ENCODE measurements at places on chromosomes 6 and 20.

DNA sequence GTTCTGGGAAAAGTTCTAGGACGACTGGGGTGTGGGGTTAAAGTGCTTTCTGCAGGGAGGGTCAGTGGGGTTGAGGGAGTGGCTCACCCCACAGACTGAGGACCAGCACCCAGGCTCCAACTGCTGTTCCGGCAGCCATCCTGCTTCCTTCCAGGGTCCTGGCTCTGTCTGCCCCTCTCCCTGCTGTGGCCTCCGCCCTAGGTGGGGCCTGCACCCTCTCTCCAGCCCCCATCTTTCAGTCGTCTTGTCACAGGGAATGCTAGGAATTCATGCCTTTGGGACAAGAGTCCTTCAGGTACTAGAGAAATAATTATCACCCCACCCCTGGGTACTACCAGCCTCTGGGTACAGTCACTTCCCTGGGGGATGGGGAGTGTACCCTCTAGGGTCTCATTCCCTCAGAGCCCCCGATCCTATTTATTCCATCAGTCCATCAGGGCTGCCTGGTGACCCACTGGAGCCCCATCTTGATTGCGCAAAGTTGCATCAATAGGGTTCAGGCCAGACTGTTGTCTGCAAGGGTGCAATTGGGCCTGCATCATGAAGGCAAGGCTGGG lies at the start of gene AGER:
Gene AGER (minus strand): TSS at position 170 of the 557 bp plus-strand sequence. CDS start 31 bp downstream, at position 139.
- DNase-seq = no peak

DNA sequence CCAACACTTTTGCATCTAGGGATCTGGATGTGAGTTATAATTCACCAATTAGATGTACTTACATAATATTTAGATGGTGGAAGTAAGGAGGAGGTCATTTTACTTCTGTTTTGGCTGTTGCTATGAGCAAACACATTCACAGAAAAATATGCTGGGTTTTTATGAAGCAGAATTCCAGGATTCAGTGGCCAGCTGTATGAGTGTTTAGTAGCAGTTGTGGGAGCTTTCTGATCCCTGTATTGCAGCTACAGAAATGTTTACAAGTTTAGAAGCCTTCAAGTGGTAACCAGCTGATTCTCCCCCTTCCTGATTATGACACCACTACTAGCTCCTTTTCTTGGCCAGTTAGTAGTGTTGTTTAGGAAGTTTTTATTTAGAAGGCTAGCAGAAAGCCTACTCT lies 177.0 kb downstream of the TENT5A start:
- DNase-seq = no peak

DNA sequence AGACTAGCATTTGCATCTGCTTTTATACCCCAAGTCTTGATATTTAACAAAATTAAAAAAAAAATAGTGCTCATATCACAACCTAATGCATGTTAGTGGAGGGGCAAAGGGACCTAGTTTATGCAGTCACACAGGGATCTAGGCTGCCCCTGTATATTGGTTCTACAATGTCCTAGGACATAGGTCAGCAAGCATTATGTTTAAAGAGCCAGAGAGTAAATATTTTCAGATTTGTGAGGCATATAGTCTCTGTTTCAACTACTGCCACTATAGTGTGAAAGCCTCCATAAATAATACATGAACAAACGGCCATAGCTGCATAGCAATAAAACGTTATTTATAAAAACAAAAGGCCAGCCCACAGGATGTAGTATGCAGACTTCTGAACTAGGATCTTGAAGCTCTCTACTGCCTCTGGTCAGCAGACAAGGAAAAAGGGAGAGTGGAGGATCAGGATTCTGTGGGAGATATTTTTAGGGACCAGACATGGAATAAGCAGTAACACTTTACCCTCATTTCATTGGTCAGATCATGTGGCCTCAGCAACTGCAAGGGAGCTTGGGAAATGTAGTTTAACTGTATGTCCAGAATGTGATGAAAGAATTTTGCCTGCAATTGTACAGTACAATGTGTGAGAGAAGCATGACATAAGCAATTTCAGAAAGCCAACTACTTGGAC lies 414.2 kb upstream of the SPTLC3 start:
- DNase-seq = no peak

- DNase-seq = no peak
Observed at GRCh38 chr6:116278854-116279231, 887 bp downstream of the TSPYL1 start.

- DNase-seq = peak; percentile 32
Observed at GRCh38 chr6:166540631-166541331, 45.7 kb downstream of the RAMACL start.

GRCh38 chr6:18350712-18351111 lies 36.4 kb upstream of the RNF144B start:
- no peak for DNase-seq

DNA sequence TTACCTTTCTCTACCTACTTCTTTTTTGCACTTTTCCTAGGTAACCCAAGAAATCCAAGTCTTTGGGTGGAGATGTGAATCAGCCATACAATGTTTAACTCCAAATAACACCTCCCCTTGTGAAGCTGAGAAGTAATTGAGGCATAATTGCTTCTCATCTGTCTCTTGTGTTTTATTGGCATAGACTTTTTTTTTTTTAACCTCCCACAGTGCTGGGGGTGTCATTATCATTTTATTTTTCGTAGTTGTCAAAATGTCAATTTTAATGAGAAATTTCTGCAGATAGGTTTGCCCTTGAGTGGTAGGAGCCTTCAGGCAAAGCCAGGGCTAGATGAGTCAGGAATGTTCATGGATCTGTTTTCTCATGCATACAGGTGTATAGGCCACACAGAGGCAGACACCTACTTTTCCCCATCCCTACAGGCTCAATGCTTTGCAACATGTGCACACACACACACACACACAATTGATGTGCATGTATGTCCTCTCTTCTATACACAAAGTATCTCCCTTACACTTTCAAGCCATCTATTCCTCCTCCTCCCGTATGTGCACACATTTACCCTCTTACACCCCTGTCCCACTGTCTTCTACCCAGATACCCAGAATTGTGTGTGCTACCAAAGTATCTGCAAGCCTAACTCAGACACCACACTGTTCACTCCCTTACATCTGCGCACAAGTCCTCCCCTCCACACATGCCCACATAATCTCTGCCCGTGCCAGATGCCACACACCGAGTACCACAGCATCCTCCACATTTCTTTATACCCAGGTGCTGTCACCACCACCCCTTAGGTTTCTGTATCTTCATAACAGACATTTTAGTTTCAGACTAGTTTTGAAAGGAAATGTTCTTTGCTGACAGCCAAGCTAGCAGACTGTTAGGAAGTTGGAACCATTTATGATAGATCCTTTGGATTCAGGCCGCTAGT lies 22.0 kb downstream of the RALY start:
- no peak for DNase-seq

DNA sequence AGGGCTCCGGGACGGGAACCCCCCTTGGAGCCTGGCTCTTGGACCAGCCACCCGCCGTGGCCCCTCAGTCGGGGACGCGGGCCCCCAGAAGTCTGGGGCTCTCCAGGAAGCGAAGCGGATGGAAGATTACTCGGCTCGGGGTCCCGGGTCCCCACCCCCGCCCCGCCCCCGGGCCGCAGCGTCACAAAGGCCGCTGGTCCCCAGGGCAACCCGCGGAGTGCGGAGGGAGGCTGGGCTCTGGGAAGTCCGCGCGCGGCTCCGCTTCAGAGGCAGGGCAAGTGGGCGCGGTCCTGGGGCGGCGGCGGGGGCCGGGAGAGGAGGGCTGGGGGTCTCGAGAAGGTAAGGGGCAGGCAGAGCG lies at the start of gene FNDC11:
Gene FNDC11 (plus strand): TSS at position 227 of the 358 bp plus-strand sequence. CDS start 1,505 bp downstream, outside the sequence.
- DNase-seq = peak; percentile 25

DNA sequence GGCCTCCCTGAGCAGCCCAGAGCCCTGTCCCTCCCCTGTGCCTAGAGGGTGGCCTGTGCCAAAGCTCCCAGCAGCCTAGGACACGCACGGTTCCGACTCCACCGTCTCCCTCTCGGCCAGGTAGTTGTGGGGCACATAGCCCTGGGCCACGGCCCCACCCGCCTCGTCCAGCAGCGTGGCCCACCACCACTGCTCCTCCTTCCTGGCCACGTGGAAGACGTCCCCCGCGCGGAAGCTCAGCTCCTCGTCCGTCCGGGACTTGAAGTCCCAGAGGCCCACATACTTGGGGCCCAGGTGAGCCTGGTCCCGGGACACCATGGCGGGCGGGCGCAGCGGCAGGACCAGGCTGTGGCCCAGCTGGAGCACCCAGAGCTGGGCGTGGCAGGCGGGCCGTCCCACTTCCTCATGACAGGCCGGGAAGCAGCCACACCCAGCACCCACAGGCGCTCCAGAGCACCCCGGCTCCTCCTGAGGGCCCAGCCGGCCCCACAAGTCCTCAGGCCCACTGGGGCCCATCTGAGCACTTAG lies at the start of gene PTK6:
Gene PTK6 (minus strand): TSS at position 380 of the 528 bp plus-strand sequence. CDS start 62 bp downstream, at position 318.
- DNase-seq = no peak

DNA sequence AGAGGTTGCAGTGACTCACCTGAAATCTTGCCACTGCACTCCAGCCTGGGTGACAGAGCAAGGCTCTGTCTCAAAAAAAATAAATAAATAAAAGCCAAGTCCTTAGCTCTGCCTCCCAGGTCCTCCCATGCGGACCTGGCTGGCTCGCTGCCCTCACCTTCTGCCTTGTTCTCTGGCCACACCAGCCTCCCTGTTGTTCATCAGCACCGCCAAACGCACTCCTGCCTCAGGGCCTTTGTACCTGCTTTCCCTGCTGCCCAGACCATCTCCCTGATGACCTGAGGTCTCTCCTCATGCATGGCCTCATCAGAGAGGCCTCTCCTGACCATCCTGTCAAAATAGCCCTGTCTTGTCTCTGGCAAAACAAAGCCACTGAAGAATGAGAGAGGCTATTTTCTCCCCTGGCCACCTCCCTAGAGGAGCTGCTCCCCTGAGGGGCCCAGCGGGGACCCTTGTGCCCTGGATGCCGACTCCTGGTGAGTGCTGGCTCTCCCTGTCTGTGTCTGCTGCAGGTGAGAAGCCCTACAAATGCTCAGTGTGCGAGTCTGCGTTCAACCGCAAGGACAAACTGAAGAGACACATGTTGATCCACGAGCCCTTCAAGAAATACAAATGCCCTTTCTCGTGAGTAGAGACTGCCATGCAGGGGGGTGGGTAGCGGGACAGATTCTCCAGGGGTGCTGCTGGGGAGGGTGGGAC lies 22.6 kb upstream of the CHMP4B start:
- no peak for DNase-seq

DNA sequence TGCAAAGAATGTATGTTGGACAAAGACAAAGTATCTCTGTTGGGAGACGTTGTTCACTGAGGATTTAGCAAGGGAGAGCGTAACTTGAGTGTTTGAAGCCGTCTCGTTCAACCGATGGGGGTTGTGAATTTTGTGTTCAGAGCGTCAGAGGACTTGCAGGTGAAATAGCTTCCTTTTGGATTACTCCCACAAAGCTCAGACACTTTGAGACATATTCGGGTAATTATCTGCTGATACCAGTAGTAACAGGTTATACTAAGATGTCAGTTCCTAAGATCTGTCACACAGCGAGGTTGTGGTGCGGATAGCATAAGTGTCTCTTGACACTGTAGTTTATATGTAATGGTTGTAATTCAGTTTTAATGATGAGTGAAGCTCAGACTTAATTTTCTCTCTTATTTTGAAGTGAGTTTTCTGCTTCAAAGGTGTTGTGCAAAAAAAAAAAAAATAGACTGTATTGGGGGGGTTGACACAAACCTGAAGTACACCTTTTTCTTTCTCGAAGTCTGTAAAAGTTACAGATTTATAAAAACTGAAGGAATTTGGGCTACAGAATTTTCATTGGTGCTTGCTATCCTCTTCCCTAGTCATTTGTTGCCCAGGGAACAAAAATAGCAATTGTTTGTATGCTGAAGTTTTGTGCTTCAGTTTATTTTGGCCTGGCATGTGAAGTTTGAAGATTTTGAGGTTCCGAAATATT lies 1.7 kb downstream of the ASXL1 start:
- no peak for DNase-seq

GRCh38 chr6:113686049-113686448 lies 171.1 kb upstream of the MARCKS start:
- no peak for DNase-seq

DNA sequence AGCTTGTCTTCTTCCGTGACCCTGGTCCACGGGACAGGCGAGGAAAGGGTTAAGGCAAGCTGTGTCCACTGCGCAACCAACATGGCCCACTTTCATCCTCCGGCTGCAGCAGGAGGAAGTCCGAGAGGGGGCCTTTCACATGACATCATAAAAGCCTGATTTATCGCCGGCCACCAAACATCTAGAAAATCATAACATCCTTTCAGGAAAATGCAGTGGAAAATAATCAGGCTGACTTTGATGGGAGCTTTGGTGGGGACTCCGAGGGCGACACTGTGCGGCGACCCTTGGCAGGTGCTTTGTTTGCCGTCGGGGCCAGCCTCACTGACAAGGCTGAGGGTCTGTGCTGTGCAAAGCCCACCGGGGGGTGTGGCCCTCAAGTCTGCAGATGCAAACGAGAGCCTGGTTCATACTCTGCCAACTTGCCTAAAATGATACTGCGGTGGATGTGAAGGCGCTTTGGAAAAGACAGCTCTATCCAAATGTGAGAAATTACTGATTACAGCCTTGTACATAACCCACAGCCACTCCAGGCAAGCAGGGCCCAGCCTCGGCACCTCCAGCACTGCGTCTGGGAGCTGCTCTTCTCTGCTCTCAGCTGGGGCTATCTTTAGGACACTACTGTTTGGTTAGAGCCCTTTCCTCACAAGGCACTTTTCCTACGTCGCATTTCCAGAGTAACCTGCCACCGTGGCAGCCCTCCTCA lies 25.7 kb downstream of the FOXC1 start:
- DNase-seq = no peak

DNA sequence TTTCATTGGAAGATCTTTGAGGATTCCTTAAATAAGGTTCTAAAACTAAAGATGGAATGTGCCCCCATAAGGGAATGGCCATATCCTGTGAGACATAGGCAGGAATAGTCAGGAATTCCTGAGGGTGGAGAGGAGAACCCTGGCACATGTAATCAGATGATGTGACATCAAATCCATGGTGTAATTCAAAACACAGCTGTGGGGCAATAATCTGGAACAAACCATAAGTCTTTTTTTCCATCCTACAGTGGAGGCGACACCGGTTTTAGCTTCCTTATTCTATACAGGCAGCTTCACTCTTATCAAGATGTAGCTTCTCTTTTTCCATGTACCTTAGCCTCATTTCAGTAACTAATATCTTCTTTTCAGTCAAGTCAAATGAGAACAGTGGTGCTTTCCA lies 133.6 kb upstream of the CITED2 start:
- no peak for DNase-seq

DNA sequence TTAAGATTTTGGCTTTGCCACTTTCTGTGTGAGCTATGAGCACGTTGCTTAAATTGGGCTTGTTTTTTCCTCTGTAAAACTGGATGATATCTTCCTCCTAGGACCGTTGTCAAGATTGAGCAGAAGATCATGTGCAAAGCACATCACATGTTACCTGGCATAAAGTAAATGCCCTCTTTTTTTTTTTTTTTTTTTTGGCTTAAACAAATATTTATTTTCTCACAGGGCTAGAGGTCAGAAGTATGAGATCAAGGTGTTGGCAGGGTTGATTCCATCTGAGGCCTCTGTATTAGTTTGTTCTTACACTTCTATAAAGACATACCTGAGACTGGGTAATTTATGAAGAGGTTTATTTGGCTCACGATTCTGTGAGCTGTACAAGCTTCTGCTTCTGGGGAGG lies 42.7 kb downstream of the TOX2 start:
- no peak for DNase-seq

DNA sequence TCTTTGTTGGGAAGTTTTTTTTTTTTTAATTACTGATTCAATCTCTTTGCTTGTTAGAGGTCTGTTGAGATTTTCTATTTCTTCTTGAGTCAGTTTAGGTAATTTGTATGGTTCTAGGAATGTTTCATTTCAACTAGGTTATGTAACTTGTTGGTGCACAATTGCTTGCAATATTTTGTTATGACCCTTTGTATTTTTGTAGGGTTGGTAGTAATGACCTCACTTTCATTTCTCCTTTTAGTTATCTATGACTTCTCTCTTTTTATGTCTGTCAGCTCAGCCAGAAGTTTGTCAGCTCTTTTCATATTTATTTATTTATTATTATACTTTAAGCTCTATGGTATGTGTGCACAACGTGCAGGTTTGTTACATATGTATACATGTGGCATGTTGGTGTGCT lies 51.1 kb upstream of the SLC24A3 start:
- DNase-seq = no peak

Data from activated T-helper 1 cell treated with anti-CD3 and anti-CD28 coated beads, Interleukin-2, amount 50 U/mL, for 16 hours (primary cell).